HuH-7.5 (cell line): ENCODE measurements at places on chromosomes 5 and 9.

DNA sequence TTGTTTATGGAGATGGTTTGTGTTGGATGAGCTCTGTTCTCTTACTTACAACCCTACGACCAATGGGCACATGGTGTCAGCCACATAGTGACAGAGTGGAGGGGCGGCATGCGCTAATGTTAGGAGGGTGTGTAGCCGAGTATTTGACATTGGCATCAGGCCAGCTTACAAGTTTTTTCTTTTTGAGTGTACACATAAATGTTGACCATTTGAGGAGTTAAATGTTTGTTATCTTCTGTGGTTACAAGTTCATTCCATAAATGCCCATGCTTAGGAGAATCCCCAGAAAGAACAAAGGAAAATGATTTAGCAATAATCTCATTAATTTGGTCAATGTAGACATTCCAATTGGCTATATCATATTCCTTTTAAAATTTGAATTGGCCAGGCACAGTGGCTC is 180.1 kb upstream of the ELL2 start:
- no peak for DNase-seq

- DNase-seq, result no peak
Measured at GRCh38 chr9:14441976-14442651, 128.2 kb upstream of the NFIB start.

- DNase-seq, result no peak
Measured at GRCh38 chr9:8337834-8338766, 538.5 kb upstream of the DMAC1 start.

GRCh38 chr5:13510616-13511015 is 433.9 kb downstream of the DNAH5 start:
- no peak for DNase-seq

GRCh38 chr5:172096207-172096940 is 89.9 kb upstream of the FBXW11 start:
- no peak for DNase-seq

GRCh38 chr9:107630156-107630555 is 140.6 kb upstream of the KLF4 start:
- DNase-seq, result no peak

GRCh38 chr9:638152-638551 is 203.3 kb upstream of the DMRT1 start:
- no peak for DNase-seq

- no peak for DNase-seq
Measured at GRCh38 chr9:100990605-100991381, 37.7 kb upstream of the PLPPR1 start.

DNA sequence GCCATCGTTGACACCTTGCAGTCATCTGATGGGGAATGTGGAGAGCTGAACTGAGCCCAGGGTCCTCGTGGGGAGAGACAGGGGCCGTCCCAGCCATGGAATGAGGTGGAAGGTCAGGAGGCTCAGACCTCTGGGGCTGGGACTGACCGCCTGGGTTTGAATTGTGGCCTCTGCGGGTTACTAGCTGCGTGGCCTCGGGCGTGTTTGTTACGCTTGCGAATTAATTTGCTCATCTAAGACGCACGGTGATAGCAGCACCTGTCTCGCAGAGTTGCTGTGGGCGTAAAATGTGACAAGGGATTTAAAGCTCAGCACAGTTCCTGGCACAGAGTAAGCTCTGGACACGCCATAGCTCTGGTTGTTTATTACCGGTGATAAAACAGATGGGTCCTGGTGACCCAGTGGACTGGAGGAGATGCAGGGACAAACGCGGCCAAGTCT is 19.4 kb upstream of the DAB2IP start:
- no peak for DNase-seq

- peak; percentile 57 for DNase-seq
Measured at GRCh38 chr5:140345919-140346347, 470 bp downstream of the HBEGF start.

GRCh38 chr5:123265551-123265950 is 157.7 kb downstream of the CEP120 start:
- DNase-seq, result no peak

DNA sequence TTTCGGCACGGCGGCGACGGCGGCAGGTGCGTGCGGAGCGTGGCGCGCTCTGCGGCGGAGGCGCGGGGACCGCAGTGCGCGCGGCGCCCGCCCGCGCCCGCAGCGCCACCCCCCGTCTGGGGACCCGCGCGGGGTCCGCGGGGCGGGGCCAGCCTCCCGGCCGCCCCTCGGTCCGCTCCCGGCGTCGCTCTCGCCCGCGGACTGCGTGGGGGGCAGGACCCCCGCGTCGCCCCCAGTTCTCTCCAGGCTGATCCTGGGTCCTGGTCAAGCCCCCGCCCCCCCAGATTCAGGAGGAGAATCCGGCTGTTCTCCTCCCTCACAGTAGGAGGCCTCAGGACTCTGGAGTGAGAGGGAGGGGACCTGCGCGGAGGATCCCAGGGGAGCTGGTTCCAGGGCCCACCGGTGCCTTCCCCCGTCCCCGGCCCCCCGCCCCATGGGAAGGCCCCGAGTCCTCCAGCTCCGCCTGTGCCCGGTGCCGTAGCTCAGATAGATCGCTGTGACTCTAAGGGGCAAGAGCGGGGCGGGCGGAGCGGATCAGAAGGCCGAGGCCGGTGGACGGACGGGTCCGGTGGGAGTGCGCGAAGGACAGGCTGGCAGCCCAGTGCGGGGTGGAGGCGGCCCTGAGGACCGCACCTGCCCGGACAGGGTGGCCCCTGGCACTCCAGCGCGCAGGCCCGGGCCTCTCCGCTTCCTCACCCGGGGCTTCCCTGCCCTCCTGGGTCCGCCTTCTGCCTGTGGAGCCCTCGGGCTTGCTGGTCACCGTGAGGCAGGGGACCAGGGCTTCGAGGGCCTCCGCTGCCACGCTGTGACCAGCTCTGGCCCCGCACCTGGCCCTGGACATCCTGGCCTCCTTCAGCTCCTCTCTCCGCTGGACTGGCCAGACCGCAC is at the start of gene RNF208:
Gene RNF208 (minus strand): TSS at position 51 of the 888 bp plus-strand sequence. CDS start 1,028 bp downstream, outside the sequence.
- peak; percentile 86 for DNase-seq

- DNase-seq, result no peak
Measured at GRCh38 chr9:109017493-109017892, 4.2 kb upstream of the CTNNAL1 start.

- DNase-seq, result no peak
Measured at GRCh38 chr5:66151030-66151429, 6.9 kb downstream of the SREK1 start.

GRCh38 chr9:106622164-106622487 is 240.8 kb upstream of the ZNF462 start:
- no peak for DNase-seq
